ENCODE measurements at places on chromosomes 5 and 9.

DNA sequence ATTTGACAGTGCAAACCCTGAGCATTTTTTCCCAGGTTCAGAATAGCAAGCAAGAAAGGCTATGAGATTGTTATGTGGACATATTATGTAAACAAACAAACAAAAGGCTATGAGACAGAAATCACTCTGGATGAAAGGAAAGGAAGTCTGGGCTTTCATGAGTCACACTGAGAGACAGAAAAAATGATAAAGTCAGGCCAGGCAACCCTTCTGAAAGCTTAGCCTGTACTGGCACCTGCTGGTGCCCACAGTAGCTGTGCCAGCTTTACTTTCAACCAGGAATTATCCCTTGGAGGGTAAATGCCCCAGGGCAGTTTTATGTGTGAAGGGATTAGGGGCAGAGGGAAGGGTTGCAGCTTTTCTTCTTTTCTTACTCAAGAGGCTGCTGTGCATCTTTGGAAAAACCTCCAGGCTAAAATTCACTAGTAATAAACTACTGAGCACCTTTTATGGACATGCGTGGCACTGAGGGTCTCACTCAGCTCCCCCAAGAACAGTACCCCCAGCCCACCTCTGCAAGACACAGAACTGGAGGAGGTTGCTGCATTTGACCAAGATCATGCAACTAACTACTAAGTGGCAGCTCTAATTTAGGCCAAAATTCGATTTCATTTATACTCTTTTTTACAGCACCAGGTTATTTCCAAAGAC is 41.7 kb downstream of the ACTL7B start:
- peak; percentile 32 for DNase-seq

DNA sequence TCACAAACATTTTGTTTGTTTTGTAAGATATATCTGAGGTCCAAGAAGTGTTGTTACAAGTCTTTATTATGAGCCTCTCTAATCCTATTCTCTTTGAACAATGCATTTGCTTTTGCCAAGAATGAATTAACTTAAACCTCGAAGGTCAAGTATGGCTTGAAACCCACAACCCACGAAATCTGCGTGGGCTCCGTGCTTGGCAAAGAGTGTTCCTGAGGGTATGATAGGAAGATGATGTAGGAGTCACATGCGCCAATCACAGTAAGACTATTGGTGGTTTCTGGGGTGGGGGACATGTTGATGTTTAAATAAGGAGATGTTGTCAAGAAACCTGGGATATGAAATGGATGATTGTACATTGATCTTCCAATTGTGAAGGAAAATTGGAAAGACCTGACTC is 330.8 kb upstream of the RFX3 start:
- no peak for DNase-seq

DNA sequence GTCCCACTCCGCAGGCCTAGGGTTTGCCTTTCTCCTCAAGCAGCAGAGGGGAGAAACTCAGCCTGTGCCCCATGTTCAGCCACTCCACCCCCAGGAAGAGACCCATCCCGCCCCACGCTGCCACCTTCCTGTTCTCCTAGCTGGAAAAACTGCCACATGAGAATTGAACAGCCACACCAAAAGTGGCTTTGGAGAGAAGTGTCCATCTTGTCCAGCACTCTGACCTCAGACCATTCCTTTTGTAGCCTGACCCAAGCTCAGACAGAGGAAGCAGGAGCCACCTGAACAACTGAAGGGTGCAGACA is 8.3 kb upstream of the SLC25A48 start:
- no peak for DNase-seq

- no peak for DNase-seq
Measured at GRCh38 chr9:127159949-127160610, 37.6 kb upstream of the ANGPTL2 start.

- no peak for DNase-seq
Measured at GRCh38 chr5:97986069-97986468, 787.4 kb upstream of the RGMB start.

DNA sequence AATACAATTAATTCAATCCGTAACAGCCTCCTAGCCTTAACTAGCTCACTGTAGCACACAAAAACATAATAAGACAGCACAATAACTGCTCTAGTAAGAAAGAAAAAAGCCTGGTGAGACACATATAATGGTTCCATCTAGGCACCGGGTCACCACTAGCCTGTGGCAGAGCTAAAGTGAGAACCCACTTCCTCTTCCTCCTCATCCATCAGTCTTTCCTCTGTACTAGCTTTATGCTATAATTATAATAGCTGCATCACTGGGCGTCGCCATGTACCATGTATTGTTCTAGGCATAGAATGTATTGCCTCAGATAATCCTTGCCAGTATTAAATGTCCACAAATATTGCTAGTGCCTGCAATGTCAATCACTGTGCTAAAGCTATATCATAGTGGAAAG is 23.1 kb downstream of the ADRB2 start:
- DNase-seq, result no peak

- DNase-seq, result no peak
Measured at GRCh38 chr5:134177369-134178095, 782 bp upstream of the SKP1 start.

DNA sequence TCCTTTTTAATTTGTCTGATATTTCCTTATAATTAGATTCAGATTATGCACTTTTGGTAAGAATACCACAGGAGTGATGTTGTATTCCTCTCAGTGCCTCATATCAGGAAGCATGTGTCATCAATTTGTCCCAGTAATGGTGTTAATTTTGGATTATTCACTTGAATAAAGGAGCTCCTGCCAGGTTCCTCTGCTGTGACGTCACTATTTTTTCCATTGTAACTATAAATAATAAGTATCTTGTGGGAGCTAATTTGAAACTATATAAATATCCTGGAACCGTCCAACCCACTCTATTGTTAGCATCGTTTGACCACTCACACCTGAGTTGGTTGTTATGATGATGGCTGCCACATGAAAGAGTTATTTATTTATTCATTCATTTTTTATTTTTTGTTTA is 107.9 kb downstream of the INVS start:
- no peak for DNase-seq

DNA sequence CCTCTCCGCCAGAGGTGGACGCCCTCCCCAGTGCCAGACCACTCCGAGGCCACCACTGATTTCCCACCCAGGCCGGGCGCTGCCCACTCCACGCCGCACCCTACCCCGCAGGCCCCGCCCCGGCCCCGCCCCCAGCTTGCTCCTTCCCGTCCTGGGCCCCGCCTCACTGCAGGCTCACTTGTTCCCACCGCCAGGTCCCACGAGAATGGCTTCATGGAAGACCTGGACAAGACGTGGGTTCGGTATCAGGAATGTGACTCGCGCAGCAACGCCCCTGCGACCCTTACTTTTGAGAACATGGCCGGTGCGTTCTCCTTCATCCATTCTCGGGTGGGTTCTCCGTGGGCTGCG is 6.5 kb downstream of the LRRC26 start:
- DNase-seq, result no peak

- DNase-seq, result no peak
Measured at GRCh38 chr5:138488481-138488945, 23.2 kb downstream of the EGR1 start.

GRCh38 chr9:23774266-23774665 is 51.8 kb downstream of the ELAVL2 start:
- DNase-seq, result no peak

- no peak for DNase-seq
Measured at GRCh38 chr5:56673171-56673570, 142.2 kb upstream of the MAP3K1 start.

GRCh38 chr5:176183321-176184074 is 54.7 kb upstream of the SIMC1 start:
- peak; percentile 17 for DNase-seq

DNA sequence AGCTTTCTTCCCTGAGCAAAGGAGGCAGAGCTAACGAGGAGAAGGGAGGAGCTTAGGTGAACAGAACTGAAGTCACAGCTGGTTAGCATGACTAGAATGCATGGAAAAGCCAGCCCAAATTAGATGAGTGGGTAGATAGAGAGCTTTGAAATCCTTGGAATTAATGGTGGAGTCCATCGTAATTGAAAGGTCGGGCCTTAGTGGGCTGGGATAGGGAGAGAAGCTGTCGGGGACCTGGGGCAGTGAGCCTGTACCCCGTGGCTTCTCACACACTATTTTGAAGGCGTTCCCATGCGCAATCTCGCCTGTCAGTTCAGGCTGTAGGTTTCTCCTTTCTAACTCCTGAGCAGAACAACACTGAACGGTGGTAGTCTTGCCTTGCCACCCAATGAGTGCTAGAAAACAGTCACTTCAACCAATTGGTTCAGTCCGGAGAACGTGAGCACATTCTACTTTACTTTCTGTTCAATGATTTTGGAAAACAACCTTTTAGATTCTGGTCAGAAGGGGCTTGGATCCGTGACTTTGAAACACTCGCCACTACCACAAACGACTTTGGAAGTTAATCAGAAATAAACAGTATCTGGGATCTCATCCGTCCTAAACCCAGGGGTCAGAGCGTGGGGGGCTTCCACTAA is 655 bp upstream of the RAI14 start:
- peak; percentile 78 for DNase-seq

DNA sequence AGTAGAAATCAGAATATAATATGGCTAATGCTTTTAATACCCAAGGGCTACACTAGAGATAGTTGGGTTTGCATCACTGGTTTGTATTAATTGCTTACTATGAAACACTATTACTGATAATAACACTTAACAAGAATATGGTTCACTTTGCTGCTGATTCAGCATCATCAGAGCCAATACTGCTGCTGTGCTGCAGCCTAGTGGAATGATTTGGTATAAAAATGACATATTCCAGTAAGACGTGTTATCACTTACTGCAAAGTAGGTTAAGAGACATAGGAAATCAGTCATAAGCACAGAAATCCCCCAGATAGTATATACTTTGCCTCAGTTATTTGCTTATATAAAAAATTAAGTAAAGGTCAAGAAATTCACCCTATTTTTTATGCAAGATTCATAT is 2.8 kb downstream of the CDH10 start:
- DNase-seq, result peak; percentile 93

DNA sequence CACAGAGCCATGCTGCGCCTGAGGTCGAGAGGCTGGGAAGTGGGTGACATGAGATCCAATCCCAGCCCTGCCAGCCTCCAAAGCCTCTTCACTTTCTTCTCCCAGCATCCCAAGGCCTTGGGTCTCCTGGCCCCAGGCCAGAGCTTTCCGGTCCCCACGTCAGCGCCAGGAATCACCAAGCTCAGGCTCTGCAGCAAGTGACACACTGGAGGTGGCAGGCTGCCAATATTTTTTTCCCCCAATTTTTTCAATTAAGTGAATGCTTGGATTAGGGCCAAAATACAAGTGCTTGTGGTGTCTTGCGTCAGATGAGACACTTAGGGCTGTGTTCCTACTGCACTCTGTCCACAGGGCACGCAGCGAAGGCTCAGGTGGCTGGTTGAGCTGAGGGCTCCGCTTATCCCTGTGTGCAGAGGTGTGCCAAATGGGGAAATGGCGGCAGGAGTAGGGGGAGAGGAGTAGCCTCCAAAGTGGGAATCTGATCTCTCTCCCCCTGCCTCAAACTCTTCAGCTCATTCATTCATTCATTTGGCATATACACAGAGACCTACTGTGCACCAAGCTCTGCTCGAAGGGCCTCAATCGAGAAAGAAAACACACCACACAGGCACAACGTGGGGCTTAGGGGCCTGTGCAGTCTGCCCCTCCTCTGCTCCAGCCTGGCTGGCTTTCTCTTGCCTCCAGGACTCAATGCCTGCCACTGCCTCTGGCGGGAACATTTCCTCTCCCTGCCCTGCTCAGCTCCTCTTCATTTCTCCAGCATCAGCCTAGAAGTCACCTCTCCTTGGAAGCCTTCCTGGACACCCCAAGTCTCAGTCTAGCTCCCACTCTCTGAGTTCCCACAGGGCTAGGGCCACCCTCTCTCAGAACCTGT is 16.6 kb downstream of the SH3PXD2B start:
- DNase-seq, result peak; percentile 49

DNA sequence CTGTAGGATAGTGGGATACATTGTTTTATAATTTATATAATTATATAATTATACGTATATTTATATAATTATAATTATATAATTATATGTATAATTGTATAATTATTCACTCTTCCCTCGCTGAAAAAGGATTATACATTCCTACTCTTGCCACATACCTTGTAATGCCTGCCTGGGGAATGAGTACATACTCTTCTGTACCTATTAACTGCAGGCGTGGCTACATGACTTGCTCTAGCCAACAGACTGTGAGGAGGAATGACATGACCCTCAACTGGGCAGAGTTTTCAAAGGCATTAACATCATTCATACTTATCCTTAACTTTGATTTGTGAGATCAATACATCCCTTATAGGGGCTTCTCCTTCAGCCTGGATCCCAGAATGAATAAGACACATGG is 19.1 kb downstream of the ERMP1 start:
- no peak for DNase-seq

DNA sequence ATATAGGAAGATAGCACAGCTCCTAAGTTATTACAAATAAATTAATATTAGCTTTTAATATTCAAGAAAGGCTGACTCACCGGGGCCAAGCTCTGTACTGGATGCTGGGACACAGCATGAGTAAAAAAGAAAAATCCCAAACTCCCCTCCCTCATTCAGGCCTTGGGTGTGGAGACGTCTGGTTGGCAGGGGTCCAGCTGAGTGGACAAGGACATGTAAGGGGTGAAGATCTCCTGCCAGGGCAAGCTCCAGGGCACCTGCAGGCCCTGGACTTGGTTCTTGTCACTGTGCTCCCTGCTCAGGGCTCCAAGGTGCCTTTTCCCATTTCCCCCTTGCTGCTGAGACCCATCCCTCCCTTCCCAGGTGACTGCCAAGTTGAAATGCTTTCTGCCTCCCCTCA is 388.5 kb downstream of the ENC1 start:
- DNase-seq, result no peak

DNA sequence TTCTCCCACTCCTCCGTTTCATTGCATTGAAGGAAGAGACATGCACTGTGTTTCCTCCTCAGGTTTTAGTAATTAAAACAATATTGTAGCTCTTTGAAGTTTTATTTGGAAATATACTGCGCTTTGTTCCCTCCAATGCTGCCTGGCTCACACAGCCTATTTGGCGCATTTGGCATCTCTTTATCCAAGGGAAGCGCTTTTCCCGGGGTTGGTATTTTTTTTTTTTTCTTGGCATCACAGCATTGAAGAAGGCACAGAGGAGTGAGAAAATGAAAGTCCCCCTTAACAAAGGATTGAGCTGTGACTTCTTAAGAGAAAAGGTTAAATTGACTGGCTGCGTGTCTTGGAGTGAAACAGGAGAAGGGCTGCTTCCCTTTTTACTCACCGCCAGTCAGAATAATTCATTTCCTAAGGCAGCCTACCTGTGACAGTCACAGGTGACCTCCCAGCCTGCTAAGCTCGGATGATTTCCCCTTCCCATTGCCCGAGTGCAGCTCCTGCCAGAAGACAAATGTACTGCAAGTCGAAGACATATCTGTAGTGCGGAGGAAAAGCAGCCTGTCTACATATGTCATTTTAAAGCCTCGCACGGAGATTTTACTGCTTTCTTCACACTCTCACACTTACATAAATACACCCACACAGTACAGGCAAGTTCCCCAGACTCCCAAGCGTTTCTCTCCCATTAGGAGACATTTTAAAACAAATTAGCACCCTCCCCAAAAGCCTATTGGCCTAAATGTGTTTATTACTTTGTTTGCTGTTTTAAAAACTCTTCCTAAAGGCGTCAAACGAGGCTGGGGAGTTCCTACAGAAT is 665.5 kb upstream of the ZNF608 start:
- peak; percentile 84 for DNase-seq

Data from G401 (cell line).